ENCODE measurements at places on chromosomes 3 and 15. TPM values are rescaled to one million over a fixed set of nuclear protein-coding genes. Genes with fewer than 3 reads are reported as not detected.

ALDH1A2 gene
- 13.7 TPM for total RNA-seq

MOBP gene
- not detected for total RNA-seq

DAZL gene
- total RNA-seq = not detected

IL17RC gene
- 51.8 TPM for total RNA-seq

RBMS3 gene
- 123 TPM for total RNA-seq

SCAMP5 gene
- 6.3 TPM for total RNA-seq

EIF4G1 gene
- 233 TPM for total RNA-seq

CKMT1A gene
- not detected for total RNA-seq

MYO5C gene
- 1.2 TPM for total RNA-seq

CASR gene
- total RNA-seq = not detected

SAMD7 gene
- total RNA-seq = not detected

SOX14 gene
- total RNA-seq = not detected

FANCD2 gene
- total RNA-seq = 19.5 TPM

CD86 gene
- total RNA-seq = not detected

COL8A1 gene
- total RNA-seq = 134 TPM

SOX2 gene
- not detected for total RNA-seq

ILDR1 gene
- total RNA-seq = not detected

CMTM6 gene
- total RNA-seq = 96.6 TPM

GASK1A gene
- total RNA-seq = 0.78 TPM

OXSM gene
- 11.6 TPM for total RNA-seq

SPESP1 gene
- 5.4 TPM for total RNA-seq

SKOR1 gene
- 0.11 TPM for total RNA-seq

SCAANT1 gene
- total RNA-seq = not detected

PRR20G gene
- not detected for total RNA-seq

SLC6A1 gene
- not detected for total RNA-seq

GRIP2 gene
- total RNA-seq = 1.6 TPM

ADAMTSL3 gene
- 6.0 TPM for total RNA-seq

CCDC191 gene
- total RNA-seq = 5.0 TPM

C2CD4A gene
- 0.26 TPM for total RNA-seq

ZNF80 gene
- total RNA-seq = not detected

GRK7 gene
- total RNA-seq = not detected

NUSAP1 gene
- total RNA-seq = 54.3 TPM

RPS17 gene
- 1,179 TPM for total RNA-seq

LTF gene
- 0.26 TPM for total RNA-seq

Data from articular chondrocyte of knee joint (primary cell).